ENCODE measurements at places on chromosomes 5 and 9.

DNA sequence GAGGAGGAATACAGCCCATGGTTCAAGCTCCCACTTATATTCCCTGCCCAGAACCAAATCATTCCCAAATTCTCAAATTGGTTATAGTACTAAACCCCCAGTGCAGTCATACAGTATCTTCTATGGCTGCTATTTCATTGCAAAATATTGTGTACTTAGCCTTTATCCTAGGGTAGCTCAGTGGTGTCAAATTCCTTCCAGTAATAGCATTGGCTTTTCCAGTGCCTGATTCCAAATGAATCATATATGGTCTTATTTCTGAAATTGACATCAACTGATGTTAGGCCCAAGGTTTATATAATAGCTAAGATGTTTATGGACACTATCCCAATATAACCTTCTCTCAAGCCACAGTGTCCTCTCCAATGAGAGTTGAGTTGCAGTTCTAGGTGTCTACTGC, 256.7 kb downstream of the NDUFS4 start:
- no peak for DNase-seq

- no peak for DNase-seq
Measured at GRCh38 chr9:73162987-73163768, 11.5 kb downstream of the ANXA1 start.

DNA sequence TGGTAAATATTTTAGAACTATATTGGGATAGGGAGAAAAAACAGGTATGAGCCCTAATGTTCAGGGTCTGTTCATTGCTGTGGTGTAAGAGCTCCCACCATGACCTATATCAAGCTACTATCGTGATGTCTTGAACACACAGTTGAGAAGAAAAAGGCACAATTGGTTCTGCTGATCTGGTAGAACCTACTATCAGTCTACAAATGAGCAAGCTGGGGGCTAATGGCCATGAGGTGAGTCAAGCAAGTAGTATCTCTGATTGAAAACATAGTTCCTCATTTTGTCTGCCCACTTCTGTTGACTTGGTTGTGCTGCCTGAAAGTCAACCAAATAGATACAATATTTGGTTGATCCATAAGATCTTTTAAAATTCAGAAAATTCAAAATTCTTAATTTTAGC, 1026.3 kb downstream of the CDH12 start:
- DNase-seq = no peak

- peak; percentile 91 for DNase-seq
Measured at GRCh38 chr9:126146254-126147145, 180.1 kb upstream of the MVB12B start.

GRCh38 chr9:16398691-16399090, 471.8 kb downstream of the BNC2 start:
- no peak for DNase-seq

DNA sequence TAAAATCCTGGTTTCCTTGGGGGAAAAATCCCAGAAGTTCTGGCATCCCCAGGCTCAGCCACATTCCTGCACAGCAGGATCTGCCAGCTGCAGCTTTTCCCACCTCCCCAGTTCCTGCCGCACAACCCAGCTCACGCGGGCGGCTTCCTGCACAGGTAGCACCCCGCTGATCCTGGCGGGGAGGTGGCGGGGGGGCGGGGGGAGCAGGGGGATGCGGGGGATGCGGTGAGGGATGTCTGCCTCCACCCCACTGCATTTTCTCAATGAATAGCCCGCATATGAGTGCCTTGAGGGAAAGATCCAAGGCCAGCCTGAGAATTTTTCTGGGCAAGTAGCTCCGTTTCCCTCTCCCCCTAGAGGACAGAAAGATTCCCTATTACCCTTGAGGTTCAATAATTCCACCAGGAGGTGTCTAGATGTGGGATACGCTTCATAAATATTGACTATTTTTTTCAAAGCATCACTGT, 21.1 kb downstream of the GFPT2 start:
- no peak for DNase-seq

GRCh38 chr5:123211084-123211483, 122.0 kb downstream of the PRDM6 start:
- no peak for DNase-seq

DNA sequence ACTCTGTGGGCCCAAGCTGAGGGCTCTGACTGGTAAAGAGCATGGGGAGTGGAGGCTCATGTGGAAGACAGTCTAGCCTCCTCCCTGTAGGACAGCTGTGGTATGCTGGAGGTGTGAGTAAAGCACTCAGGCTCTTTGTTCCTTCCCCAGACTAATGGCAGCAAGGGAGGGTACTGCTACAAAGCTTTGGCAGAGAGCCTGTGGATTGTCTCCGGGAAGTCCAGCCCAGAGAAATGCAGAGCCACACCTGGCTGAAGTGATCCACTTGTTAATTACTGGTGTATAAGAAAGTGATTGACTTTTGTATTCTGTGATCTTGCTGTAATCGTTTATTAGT, 161.7 kb downstream of the OXCT1 start:
- DNase-seq = no peak

DNA sequence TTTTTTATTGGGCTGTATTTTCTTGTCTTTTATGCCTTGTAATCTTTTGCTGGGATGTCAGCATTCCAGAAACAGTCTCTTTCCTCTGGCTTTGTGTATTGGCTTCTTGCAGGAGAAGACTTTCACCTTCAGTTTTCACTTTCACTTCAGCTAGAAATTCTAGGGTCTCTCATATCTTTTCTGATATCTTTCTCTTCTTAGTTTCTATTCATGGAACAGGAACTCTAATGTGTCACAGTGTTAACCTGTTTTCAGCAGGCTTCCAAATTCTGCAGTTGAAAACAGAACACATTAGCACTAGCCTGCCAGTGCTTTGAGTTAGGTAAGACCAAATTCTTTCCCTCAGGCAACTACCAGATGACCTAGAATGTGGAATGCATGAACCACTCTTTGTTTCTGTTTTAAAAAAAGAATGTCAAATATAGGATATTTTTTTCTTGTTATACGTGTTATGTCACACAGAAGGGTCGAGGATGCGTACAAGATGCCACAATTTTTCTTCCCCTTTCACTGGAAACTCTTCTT, 164.7 kb downstream of the TUSC1 start:
- no peak for DNase-seq

GRCh38 chr5:67355120-67355713, 158.6 kb upstream of the CD180 start:
- DNase-seq = no peak

DNA sequence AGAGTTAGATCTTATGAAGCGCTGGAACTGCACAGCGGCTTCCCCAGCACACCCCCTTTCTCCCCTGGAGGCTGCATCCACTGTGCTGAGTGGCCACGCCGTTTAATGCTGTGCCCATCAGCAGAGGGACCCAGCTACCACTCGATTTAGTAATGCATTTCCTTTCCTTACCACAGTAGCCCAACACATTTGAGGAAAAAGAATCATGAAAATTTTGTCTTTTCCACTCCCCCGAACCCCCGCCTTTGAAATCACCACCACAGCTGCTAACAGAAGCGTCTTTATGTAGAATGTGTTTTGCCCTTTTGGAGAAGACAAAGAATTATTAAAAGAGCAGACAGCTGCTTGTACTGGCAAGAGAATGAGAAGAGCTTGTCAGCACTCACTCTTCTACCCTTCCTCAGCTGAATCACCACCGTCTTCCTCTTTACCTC, 73.2 kb downstream of the ACER2 start:
- DNase-seq = no peak

All from HepG2 (cell line).